ENCODE measurements at places on chromosomes 2 and 18.
A peak's percentile ranks its signal among the peaks of the same experiment; 100 is the strongest.

DNA sequence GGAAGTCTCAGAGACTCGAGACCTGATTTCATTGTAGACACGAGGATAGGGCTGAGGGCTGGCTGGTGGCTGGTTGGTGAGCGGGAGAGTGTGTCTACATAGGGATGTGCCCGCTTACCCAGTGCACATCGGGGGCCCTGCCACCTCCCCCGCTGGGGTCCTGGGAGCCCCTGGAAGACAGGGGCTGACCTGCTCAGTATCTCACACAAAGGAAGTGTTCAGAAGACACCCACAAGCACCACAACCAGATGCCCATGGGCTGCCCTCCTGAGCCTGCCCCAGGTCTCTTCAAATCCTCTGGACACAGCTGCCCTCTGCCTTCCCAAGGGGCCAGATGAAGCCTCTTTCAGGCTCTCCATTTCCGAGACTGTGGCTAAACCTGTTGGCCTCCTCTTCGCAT is 43.1 kb downstream of the MYCN start:
- DNase-seq: no peak

- no peak for DNase-seq
Observed at GRCh38 chr2:168244318-168244717, 3.1 kb downstream of the STK39 start.

DNA sequence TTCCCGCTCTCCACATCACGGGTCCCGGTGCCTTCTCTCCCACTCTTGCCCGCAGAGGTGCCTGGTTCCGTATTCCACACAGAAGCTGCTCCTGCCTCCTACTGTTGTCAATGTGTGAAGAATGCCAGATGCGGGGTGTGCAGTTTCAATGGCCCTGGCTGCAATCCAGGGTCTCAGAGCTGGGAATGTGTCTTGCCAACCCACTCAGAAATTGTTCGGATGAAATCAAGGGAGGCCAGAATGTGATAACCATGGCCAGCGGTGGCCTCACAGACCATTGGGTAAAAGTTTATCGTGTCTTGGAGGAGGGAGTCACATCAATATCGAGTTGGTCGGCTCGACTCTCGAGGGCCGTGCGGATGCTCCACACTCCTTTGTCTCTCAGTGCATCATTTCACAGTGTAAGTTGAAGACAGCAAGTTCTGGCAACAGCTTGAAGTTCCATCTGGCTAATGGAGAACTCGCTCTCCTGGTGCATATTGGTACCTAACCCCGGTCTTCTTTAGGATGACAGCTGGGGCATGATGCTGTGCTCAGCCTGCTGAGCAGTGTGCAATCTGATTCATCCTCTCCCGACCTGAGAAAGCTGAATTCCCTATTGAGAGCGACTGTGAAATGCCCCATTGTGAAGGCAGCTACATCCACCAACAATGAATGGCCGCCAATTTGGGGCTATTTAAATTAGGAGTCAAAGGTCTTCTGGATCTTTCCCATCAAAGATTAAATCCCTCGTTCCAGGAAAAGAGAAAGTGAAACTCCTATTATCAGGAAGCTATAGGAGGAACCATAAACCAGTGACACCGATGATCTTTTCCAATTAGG is 389.0 kb downstream of the SOX11 start:
- DNase-seq: no peak

- no peak for DNase-seq
Observed at GRCh38 chr2:101770726-101771125, 73.2 kb downstream of the MAP4K4 start.

DNA sequence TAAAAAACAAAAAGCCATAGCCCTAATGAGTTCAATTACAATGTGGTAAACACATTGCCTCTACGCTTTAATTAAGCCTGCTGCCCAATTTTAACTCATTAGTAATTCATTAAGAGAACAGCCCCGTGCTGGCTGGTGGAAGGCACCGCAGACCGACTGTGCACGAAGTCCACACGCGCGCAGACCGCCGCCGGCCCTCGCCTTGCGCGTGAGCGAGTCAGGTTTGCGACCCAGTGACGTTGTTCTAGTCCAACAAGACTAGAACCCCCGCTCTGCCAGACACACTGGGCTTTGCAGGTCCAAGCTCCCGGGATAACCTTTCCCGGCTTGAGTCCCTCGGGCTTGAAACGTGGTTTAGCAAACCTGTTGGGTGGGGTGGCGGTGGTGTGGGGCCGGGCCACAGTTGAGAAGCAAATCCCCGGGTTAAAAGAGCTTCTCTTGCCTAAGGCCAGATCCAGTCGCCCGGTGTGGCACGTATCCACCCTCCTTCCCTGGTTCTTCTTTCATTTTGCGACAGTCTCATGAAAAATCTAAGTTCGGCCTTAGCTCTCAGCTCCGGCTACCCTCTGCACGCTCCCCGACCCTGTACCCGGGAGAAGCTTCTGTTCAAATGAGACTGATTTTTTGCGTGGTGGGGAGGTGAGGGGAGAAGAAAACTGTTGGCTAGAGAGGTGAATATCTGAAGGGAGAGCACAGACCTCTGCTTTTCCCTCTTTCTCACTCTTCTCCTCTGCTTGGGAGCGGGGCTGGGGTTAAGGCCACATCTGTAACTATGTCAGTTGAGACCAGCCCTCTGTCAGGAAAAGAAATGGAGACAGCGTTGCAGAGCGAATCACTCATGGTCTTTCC is 11.1 kb upstream of the SKOR2 start:
- DNase-seq: no peak

GRCh38 chr2:123840574-123840973 is 184.5 kb upstream of the CNTNAP5 start:
- no peak for DNase-seq

DNA sequence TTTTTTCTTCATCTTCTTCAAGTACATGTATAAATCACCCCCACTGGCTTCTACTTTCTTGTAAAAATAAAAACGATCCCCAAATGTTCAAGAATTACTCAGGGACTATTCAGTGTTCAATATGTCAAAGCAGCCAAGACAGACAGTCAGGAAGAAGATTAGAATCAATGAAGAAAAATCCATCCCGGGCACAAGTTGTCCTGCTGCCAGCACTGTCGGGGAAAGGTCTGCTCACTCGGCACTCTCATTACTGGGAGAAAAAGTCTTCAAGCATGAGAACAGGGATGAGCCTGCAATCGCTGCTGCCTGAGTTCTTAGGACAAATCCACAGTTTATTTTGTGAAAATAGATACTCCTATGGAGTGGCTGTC is 482.8 kb upstream of the KLHL29 start:
- DNase-seq: no peak

GRCh38 chr2:20949256-20949655 is 94.6 kb downstream of the APOB start:
- no peak for DNase-seq

GRCh38 chr2:180046776-180047175 is 39.7 kb upstream of the CWC22 start:
- no peak for DNase-seq

DNA sequence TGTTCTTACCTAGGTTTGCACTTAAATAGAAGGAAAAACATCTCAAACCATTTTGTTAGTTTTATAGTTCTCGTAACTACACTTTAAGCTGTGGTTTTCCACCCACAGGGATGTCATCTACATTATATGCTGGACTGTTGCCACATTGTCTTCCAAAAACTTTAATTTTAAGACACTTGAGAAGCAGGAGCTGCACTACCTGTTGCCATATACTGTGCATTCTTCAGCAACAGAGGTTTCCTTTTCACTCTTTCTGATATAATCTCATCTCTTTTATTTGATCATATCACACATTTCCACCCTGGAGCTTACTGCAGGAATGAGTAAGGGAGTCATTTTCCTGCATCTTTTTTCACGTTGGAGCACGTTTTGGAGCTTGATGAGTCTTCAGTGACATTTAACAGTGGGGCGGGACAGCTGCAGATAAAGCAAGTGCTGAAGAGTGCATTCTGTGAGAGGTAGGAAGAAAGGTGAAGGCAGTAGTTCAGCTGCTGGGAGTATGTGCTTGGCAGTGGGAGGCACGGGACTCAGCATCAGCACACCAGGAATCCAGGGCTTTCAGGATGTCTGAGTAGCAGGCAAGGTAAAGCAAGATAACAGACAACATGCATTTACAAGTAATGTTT is 3.8 kb downstream of the LIMS1 start:
- no peak for DNase-seq

- no peak for DNase-seq
Observed at GRCh38 chr2:232473467-232473890, 14.2 kb downstream of the ECEL1 start.

DNA sequence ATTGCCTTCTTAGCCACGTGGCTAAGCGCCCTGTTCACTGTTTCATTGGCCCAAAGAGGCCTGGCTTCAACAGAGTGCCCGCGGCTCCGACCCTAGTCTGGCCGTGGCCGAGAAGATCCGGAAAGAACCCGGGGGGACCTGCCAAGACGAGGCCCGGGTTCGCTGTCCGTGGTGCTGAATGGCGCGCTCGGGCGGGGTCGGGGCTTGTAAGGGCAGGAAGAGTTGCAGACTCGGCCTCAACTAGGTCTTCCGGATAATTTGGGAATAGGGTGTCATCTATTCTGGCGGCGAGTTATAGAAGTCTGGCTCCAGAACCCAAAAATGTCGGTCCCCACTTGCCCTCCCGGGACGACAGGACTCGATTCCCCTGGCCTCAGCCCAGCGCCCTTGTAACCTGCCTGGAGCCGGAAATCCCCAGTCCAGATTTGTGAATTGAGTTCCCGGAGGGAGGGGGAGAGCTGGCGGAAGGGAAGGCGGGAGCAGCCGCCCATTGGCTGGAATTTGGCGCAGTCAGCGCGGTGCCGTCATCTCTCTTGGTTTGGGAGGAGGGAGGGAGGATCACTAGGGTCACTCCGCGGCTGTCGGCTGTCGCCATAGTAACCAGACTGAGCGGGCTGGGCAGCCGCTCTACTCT is 3.5 kb downstream of the CDK5R2 start:
- DNase-seq: peak; percentile 94

DNA sequence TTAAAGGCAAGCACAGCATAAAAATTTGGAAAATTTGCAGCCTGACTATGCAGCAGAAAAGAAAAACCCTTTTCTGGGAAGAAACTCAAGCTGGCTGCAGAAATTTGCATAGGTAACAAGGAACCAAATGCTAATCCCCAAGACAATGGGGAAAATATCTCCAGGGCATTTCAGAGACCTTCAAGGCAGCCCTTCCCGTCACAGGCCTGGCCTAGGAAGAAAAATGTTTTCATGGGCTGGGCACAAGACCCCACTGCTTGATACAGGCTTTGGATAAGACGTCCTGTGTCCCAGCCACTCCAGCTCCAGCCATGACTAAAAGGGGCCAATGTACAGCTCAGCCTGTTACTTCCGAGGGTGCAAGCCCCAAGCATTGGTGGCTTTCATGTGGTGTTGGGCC is 717.6 kb downstream of the TDRD15 start:
- DNase-seq: no peak

DNA sequence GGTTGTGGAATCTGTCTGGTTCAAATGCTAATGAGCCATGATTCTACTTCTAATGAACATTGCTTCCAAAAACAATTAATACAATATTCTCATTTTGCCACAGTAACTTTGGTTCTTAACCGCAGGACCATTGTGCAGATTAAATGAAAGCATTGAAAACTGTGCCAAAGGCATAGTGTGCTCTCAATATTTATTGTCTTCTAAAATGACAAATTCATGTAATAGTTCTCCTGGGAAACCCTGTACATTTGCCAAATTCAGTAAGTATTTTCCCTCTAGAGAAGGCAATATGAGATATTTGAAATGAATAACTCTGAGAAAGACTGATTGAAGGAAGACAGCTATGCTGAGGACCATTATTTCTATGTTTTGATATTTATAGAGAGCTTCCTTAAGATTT is 246.3 kb downstream of the CCDC102B start:
- no peak for DNase-seq

- no peak for DNase-seq
Observed at GRCh38 chr2:172600557-172601008, 44.7 kb downstream of the PDK1 start.

- DNase-seq: no peak
Observed at GRCh38 chr2:70104231-70105111, 17.2 kb downstream of the PCBP1 start.

DNA sequence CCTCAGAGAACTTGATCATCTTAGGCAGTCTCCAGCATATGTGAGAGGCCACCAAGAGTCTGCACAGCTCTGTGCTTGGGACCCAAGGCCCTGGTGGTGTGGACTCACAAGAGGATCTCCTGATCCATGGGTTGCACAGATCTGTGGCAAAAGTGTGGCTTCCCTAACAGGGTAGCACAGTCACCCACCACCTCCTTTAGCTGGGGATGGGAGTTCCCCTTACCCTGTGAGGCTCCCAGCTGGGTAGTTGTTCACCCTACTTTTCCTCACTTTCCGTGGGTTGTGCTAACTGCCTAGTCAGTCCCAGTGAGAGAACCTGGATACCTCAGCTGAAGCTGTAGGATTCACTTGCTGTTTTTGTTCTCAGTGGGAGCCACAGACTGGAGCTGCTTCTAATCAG is 123.7 kb downstream of the FTCDNL1 start:
- no peak for DNase-seq

DNA sequence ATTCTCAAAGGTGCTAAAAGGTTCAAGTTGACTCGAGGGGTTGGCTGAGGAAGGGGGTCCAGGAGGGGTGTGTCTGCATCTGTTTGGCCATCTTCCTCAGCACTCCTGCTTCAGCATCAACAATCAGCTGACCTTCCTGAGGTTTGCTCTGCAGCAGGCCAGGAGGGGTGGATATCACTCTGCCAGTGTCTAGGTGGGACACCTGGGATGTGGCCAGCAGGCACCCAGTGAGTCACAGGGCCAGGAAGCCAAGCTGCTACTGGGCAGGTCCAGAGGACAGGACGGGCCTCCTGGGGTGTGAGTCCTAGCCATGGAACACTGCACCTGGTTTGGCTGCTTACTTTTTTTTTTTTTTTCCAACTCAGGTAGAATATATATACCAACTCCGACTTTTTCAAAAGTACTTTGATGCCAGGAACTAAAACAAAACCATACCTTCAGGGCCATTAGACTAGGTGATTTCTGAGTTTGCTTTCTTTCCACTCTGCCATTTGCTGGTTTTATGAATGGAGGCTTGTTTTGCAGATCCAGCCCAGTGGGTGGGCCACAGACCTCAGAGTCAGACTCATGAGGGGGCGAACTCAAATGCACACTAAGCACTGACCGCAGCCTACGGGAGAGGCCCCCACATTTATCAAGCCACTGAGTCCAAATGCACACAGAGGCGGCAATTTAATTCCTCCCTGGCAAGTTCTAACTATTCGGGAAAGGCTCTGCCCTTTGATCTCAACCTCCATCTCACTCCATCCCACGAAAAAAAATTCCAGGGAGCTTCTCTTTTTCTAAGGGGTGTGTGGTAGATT is 76.0 kb downstream of the UXS1 start:
- no peak for DNase-seq

DNA sequence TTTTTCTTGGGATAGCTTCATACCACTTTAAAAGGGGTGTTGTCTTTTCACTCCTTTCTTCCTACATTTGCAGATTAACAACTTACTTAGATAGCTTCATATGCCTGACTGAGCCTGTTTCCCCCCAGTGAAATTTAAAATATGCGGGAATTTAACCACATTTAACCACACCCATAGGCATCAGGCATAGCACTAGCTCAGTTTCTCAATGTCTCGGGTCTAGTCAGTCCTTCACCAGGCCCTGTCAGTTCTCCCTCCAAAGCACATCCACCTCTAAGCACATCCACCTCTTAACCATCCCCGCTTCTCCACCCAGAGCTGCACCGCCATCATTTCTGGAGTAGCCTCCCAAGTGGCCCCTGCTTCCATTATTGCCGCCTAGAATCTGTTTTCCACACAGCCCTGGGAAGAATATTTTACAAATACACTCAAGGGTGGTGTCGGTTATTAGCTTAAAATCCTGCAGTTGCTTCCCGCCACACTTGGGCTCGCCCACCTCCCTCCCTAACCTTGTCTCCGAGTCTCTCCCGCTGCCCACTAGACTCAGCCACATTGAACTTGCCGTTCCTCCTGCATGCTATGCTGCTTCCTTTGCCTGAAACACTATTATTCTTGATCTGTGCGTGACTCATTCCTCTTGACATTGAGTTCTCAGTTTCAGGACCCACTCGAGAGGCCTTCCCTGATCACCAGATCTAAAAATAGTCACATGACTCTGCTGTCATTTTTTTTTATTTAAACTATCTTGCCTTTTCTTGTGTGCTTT is 68.3 kb downstream of the SPTBN1 start:
- no peak for DNase-seq
